ENCODE measurements at places on chromosomes 13 and 19.

DNA sequence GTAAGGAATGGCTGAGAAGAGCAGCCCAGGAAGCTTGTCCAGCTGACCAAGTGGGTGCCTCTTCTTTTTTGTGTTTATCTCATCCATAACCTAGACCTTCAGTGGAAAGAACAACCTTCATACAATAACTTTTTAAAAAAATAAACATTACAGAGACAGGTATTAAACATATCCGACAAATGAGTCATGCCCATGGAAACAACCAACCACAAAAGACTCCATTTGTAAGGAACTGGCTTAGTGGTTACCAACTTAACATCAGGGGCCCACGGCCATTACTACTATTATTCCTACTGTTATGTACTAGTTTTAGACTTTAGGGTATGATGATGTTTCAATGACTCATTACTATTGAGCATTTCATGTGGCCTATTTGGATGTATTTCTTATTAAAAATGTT is 191.7 kb upstream of the SERP2 start:
- DNase-seq = no peak

DNA sequence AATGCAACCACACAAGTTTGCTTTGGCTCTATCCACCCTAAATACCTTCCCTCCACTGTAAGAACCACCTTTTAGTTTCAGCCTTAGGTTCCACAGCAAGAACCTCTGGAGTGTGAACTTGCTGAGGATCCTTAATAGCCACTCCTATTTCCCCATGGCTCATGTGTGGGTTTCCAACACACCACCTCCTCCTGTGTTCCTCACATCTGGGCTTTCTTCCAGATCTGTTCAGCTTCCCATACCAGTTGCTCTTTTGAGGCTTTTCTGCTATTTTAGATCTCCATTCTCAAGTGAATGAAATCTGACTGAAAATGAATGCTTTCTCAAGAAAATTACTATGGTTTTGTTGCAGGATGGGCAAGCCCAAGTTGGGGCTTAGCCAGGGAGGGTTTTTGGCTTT is 104.8 kb upstream of the MIR17HG start:
- no peak for DNase-seq

GRCh38 chr19:29488316-29488715 is 37.5 kb upstream of the VSTM2B start:
- no peak for DNase-seq

- DNase-seq = peak; percentile 28
Observed at GRCh38 chr19:58033741-58034476, at the start of gene ZSCAN1. Gene ZSCAN1 (plus strand): TSS chr19:58034025. CDS start chr19:58037837, 3,812 bp downstream.

DNA sequence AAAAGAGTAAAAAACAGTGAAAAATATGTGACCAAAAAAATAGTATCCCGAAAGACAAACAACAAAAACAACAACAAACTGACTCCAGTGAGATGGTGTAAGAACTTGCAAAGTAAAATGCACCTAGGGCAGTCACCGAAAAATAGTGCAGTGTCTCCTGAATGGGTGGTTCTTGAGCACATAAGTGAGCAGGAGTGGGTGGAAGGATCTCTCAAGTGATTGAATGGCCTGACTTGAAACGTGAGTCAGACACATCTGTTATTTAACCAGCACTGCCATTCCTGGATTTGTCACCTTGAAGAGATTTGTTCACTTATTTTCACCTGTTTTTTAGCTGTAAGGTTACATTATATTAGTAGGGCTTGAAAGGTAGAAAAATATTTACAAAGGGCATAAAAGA is 3.5 kb downstream of the ZNF738 start:
- DNase-seq = no peak

DNA sequence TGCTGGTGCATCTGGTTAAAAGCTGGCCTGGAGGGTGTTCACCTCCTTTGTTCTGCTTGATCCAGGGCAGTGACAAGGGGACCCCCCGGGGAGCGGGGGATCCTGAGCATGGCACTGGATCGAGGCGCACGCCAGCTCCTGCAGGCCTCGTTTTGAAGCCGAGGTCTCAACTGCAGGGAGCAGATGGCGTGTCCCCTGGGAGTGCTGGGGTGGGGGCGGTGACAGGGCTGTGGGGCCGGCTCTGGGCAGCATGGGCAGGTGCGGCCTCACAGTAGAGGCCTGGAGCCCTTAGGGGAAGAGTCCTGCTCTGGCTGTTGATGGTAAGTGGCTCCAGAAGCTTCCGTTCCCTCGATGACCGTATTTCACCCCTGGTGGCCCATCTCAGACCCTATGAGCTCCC is 51.8 kb downstream of the CRTC1 start:
- no peak for DNase-seq

- DNase-seq = no peak
Observed at GRCh38 chr13:43141685-43142084, 118.3 kb downstream of the DNAJC15 start.

GRCh38 chr13:109922518-109922917 is 136.1 kb upstream of the IRS2 start:
- no peak for DNase-seq

DNA sequence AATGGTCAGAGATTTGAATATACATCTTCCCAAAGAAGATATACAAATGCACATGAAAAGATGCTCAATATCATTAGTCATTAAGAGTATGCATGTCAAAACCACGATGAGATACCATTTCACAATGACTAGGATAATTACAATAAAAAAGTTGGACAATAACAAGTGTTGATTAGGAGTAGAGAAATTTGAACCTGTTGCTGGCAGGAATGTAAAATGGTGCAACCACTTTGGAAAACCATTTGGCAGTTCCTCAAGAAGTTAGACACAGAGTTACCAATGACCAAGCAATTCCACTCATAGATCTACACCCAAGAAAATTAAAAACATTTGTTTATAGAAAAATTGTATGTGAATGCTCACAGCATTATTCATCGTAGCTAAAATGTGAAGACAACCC is 33.2 kb upstream of the STARD13 start:
- DNase-seq = no peak

Data from activated gamma-delta T cell treated with anti-CD3 and anti-CD28 coated beads, Interleukin-2, amount 50 U/mL, for 16 hours (primary cell).